Fibroblast of skin of abdomen (primary cell): ENCODE measurements at places on chromosomes 12 and 14.
A peak's percentile ranks its signal among the peaks of the same experiment; 100 is the strongest.

GRCh38 chr14:54606631-54607133 lies 39.8 kb downstream of the SAMD4A start:
- peak; percentile 95 for DNase-seq

DNA sequence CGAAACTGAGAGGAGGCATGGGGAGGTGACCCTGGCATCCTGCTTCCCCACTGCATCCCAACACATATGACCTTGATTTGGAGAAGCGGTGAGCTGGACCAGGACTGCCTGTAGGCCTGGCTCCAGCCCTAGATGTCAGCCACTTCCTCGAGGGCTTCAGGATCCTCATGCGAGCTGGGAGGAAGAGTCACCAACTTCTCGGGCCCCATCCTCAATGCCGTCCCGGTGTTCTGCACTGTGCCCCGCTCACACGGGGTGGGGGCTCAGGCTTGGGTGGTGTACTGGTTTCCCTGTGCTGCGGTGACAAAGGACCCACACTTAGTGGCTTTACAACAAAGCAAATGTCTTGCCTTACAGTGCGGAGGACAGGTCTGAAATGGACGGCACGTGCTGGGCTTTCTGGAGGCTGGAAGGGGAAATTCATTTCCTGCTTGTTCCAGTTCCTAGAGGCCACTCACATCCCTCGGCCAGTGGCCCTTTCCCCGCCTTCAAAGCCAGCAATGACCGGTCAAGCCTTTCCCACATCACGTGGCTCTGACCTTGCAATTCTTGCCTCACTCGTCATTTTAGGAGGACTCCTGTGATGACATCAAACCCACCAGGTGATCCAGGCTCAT lies 298.1 kb upstream of the RTL1 start:
- no peak for DNase-seq

- DNase-seq, result no peak
These were observed 157.5 kb downstream of the TGFB3 start for GRCh38 chr14:75824318-75824717.

GRCh38 chr12:106119301-106119700 lies 19.5 kb downstream of the NUAK1 start:
- DNase-seq, result no peak

DNA sequence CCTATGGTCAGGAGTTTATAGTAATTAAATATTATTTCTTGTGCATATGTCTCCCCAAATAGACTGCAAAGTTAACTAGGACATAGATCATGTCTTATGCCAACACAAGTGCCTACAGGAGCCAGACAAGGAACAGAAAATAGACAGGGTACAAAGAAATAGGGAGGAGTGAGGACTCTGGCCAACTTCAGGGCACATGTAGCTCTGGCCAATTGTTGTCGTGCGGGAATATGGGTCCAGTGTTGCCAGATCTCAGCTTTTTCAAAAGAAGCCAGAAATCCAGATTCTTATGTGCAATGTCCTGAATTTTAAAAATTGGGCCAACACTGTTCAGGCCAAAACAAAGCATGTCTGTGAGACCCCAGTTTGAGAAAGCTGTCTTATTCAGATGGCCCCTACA lies 68.7 kb downstream of the RFX4 start:
- DNase-seq, result no peak

DNA sequence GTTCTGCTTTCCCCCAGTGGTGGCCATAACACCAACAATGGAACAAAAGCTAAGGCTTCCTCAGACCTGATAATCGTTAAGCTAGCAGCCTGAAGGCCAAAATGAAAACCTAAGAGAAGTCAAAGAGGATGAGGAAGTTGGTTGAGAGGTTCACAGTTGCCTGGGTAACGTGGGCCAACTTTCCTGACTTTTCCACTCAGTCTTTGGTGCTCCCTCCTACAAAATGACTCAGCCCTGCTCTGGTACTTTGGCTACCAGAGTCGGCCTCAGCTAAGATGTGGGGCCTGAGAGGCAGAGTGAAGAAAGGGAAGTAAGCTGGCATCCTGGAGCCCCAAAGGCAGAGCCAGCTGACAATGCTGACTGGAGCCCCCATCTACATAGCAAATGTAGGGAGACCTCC lies 14.9 kb upstream of the FKBP11 start:
- DNase-seq, result no peak

DNA sequence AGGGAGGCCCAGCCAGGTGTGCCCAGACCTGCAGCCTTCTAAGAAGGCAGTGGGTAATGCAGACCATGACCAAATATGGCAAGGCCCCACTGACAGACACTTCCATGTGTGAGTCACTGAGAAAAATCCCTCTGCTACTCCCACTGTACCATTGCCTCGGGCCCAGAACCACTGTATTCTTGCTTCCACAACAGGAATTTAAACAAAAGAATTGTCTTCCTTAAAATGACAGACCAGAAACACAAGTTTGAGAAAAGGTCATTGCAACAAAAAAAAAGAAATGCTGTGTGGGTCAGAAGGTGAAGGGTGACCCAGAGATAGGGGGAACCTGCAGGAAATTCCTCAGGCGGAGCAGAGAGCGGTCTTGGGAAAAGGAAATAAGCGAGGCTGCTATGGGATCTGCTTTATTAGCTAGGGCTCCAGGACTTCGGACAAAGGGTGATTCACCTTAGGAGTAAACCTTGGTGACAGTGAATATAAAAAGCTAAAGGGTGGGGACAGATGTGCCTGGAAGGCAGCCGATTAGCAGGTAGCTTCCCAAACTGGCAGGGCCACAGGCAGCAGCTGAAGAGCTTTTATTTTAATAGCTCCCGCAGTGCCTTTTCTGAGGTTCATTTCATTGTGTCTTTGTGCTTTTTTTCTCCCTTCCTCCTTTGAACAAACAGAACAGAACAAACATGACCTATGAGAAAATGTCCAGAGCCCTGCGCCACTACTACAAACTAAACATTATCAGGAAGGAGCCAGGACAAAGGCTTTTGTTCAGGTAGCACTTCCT lies 185.3 kb upstream of the BCL2L14 start:
- peak; percentile 71 for DNase-seq

DNA sequence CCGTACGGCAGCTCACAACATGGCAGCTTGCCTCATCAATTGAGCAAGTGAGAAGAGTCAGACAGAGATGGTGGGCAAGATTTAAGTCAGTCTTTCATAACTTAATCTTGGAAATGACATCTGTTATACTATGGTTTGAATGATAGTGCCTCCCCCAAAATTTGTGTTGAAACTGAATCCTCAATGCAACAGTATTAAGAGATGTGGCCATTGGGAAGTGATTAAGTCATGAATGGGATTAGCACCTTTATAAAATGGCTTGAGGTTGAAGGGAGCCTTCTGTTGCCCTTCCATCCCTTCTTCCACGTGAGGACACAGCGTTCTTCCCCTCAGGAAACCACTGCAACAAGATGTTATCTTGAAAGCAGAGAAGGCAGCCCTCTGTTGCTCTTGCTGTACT lies 124.2 kb downstream of the C12orf75 start:
- DNase-seq, result no peak

- no peak for DNase-seq
These were observed 86.3 kb downstream of the DCAF5 start for GRCh38 chr14:69066396-69067171.

- peak; percentile 90 for DNase-seq
These were observed 146.5 kb downstream of the SAMD4A start for GRCh38 chr14:54713379-54713778.

- DNase-seq, result peak; percentile 94
These were observed 273.1 kb downstream of the C12orf50 start for GRCh38 chr12:87756111-87756510.
